ENCODE measurements at places on chromosomes 7 and 10. TPM values are rescaled to one million over a fixed set of nuclear protein-coding genes. Genes with fewer than 3 reads are reported as not detected.

DNA sequence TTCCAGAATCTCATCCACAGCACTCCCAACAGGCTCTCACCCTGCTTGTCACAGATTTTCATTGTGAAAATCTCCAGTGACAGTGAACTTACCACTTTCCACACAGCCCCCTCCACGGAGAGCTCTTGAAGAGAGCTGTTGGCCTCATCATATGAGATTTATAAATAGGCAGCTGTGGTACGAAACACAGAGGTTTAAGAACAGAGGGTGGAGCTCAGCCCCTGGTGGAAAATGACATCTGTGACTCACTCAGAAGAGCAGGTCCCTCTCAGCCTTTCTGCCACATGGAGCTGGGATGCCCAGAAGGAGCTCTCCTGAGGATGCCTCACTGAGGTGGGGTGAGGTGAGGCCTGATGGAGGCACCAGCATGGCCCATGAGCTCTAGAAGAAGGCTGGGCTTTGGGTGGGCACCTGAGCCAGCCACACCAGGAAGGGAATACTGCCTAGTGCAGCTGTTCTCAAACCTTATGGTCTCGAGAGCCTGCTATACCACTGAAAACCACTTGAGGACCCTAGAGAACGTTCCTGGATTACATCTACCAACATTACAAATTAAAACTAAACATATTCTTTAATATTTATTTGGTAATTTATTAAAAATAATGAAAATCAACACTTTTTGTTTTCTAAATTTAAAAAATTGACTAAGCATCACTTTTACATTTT, 25.8 kb upstream of the EEPD1 start:
- DNase-seq: no peak

Gene NEBL
- total RNA-seq: 666 TPM

GRCh38 chr10:43284341-43284910, 17.6 kb upstream of the RASGEF1A start:
- no peak for DNase-seq

Gene TEX47
- not detected for total RNA-seq

DNA sequence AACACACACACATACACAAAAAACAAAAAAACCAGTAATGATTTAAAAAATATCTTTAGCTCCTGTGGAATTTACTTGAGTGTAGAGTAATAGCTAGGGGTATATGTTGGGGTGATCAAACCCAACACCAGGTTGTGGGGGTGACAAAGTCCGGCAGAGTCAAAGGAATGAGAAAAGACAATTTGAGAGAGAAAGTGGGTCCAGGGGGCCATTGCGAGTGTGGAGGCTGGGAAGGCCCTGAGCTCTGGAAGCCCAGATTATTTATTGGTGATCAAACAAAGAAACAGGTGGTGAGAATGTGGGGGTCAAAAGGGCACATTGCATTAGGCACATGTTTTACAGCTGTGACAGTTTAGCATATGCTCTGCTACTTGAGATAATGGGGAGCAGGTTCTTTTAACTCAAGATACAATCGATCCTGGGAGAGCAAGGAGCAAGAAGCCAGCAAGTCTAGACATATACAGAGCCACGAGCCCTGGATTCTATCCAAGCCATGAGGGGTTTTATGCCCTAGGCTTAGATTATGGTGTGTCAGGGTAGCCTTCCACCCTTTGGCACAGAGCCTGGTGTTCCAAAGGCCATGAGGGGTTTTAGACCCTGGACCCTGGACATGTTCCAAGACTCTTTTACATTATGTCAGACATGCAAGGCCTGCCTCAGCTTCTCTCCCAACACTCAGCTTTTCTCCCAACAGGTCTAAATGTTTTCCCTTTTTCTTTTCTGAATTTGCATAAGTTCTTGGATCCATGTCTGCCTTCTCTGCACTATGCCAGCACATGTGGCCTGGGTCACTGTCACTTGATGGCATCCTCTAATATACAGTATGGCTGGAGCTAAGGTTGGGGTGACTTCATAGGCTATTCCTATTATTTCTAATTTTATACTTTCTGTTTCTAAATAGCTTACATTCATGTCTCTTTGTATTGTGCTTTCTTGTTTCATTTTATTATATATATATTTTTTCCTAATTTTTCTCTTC, 48.6 kb upstream of the MKI67 start:
- no peak for DNase-seq

- DNase-seq: no peak
These were observed 159.4 kb upstream of the AHR start for GRCh38 chr7:17139081-17139480.

- no peak for DNase-seq
These were observed 67.5 kb upstream of the MEOX2 start for GRCh38 chr7:15753887-15754579.

GRCh38 chr7:30403477-30403876, 75.1 kb downstream of the NOD1 start:
- no peak for DNase-seq

- no peak for DNase-seq
These were observed 11.4 kb downstream of the ZWINT start for GRCh38 chr10:56349611-56350010.

Gene WNT16
- not detected for total RNA-seq

DNA sequence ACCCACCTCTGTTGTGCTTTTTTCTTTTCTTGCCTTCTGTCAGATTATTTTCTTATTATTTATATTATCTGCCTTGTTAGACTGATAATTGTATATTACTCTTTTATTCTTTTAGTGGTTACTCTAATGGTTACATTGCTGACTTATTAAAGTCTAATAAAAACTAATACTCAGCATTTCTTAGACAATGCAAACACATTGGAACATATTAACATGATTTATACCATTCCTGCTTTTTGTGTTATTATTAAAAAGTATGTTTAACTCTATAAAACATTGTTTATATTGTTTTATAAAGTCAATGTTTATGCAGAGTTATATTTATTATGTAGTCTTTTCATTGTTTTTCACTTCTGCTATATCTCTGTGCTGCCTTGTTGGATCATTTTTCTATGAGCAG, 68.0 kb upstream of the CACNA2D1 start:
- DNase-seq: no peak

Data from Right ventricle myocardium inferior (tissue), 1 donor.